Caudate nucleus (tissue), 63 donors: ENCODE measurements at places on chromosomes 1 and 21.

DNA sequence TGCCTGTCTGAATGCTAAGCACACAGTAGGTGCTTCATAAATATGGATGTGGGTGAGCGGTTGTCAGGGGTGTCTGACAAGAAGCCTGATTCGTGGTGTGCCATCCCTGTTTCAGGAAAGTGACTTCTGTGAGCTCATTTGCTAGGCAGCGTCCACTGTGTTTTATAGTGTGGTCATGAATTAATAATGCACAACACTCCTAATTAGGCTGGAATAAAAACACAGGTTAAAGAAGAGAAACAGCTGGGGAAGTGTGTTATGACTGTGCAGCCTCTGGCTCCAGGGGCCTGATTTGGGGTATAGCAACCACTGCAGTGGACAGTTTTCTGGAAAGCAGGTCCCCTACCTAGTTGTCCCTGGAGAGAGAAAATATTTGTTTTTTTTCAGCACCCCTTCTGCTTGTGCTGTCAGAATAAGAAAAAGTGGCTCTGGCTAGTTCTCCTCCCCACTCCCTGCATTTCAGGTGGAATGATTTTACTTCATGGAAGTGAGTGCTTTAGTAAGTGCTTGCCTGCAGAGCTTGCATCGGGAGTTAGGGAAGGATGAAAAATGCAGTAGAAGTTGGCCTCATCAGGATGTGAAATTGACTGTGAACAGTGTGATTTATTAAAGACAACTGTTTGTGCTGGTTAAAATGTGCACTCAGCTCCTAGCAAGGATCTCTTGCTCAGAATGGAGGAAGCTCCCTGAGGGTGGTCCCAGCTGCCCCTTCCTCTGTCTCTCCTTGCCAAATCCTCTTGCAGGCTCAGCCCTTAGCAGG is 333.8 kb downstream of the HHAT start:
- no peak for DNase-seq

GRCh38 chr1:193566735-193567134 is 380.3 kb upstream of the B3GALT2 start:
- DNase-seq, result no peak

DNA sequence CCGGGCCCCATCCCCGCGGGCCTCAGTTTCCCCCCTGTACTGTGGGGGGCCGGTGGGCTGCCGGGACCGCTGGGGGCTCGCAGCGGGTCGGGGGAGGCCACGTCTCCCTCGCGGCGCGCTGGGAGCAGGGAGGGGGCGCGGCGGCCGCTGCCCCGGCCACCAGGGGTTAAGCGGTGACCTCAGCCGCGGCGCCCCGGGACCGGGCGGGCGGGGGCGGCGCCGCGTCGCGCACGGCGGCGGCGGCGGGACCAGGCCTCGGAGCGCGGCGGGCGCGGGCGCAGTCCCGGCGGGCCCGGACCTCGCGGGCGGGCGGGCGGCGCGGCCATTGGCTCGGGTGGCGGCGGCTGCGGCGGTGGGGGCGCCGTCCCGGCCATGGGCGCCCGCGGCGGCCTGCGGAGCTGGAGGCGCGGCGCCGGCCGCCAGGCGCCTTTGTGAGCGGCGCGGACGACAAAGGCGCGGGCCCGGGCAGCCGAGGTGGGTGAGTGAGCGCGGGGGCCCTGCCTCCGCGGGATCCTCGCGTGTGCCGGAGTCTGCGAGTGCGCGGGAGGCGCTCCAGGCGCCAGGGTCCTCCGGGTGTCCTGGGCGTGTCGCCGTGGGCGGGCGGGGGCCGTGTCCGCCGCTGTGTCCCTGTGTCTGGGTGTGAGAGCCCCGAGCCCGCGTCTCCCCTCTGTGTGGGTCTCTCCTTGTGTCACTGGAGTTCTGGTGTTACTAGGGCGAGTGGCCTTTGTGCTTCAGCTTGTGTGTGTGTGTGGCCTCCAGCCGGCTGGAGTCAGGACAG is at the start of gene ARHGEF10L:
Gene ARHGEF10L, plus strand, starts transcription at position 222 of the 778 bp plus-strand sequence. CDS start 40,898 bp downstream, outside the sequence.
- no peak for DNase-seq

GRCh38 chr1:75430526-75430925 is 180.4 kb downstream of the SLC44A5 start:
- no peak for DNase-seq

GRCh38 chr1:22320587-22321344 is 130.9 kb upstream of the ZBTB40 start:
- no peak for DNase-seq

DNA sequence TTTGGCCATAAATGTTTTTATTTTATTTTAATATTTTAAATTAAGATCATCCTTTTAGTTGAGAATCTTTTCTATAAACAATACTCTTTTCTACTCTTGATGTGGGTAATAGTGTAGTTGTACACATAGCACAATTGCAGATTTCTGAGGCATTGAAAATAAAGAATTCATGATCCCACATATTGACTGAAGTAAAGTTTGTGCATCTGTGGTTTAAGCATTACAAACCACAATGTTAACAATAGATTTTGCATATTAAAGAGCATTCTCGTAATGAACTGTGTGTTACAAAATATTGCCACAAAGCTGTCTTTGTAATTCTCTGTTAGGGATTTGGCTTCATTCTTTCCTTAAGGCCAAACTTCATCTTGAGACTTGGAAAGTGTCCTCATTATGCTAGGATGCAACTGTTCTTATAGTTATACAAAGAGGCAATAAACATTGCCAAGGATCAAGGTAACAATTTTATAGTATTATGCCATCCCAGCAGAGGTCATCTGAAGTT is 256.8 kb downstream of the OLFM3 start:
- no peak for DNase-seq
